HFF-Myc (cell line): ENCODE measurements at places on chromosomes 7 and 10.
A peak's percentile ranks its signal among the peaks of the same experiment; 100 is the strongest.

DNA sequence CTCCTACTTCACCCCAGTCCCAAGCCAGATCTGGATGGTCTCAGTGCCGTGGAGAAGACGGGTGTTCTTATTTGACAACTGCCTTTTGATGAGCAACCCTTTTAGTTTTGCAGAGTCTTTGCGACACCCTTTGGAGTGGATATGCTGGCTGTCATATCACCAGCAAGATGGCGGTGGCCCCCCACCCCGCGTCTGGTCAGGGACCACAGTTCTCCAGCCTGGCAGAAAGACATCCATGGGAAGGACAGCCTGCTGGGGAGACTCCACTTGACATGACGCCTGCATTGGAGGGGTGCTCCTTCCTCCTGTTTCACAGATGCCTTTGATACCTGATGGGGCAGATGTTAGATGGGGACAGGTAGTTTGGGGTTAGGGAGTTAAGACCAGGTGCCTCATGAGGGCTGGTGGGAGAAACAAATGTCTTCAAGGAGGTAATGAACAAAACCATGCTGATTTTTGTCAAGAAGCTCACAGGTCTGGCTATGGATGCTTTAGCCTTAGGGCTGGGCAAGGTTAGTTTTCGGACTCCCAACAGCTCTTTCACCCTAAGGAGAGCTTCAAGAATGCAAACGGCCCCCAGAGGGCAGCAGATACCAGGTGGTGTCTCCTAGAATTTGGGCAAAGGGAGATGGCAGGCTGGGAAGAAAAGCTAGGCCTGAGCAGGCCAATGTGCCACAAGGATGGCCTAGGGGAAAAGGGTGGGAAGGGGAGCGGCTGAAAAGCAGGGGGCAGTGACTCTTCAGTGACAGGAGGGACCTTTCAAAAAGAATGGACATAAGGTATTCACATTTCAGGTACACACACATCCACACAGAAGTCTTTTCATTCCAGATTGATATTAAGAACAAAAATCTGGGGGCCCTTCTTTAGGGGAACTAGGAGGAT, 95.2 kb downstream of the CLEC2L start:
- DNase-seq: no peak

- no peak for DNase-seq
These were observed 686 bp upstream of the MIOS start for GRCh38 chr7:7565746-7566650.

- DNase-seq: no peak
These were observed 2.3 kb upstream of the SLC29A3 start for GRCh38 chr10:71316786-71317160.

DNA sequence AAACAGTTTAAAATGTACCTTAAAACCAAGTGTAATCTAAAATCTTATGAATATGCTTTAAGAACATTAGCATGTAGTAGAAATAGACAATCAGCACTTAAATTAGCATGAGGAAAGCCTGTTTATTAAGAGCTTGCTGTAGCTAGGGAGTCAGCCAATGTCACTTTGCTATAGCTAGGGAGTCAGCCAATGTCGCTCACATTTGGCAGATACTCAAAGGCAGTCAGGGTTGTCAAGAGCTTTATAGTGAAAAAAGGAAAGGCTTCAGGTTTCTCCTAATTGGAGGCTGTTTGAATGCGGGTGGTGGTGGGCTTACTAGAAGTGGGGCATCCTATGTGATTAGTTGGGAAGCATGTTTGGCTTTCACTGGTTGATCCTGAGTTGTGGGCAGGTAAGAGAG, 226.2 kb upstream of the DGKB start:
- DNase-seq: no peak

GRCh38 chr7:132109769-132110168, 466.5 kb downstream of the PLXNA4 start:
- no peak for DNase-seq

GRCh38 chr7:151852486-151853396, 24.2 kb downstream of the PRKAG2 start:
- no peak for DNase-seq

- no peak for DNase-seq
These were observed 88.4 kb downstream of the DNAJB6 start for GRCh38 chr7:157425137-157425731.

DNA sequence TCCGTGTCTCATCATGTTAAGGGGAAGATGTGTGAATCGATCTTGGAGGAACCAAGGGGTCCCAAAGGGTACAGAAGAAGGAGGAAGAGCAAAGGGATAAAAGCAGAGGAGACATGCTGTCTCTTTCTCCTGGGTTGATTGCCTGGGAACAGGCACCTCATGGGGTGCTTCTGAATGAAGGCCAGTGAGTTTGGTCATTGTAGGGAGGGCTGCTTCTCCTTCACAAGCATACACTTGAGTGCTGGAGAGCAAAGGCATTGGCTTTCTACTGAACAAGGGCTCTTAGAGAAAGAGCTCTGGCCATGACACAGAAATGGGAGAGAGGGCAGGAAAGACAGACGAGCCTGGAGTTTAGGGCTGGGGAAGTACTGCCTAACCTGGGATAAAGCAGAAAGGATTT, 146.7 kb upstream of the NPY start:
- no peak for DNase-seq

DNA sequence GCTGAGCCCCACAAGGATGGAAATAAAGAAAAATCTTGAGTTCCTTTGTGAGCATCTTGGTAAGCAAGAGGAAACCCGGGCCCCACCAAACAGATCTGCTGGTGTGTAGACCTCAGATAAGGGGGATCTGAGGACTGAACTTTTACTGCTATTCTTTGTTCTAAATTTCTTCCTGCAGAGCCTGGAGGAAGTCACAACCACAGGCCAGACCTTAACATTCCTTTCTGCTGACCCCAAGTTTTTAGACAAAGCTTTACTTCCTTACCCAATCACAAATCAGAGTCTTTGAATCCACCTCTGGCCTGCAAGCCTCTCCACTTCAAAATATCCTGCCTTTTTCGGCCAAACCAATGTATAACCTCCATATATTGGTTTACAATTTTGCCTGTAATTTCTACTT, 352.6 kb upstream of the AUTS2 start:
- no peak for DNase-seq

GRCh38 chr7:51123322-51124019, 193.1 kb downstream of the COBL start:
- peak; percentile 38 for DNase-seq

- no peak for DNase-seq
These were observed 28.6 kb upstream of the NDST2 start for GRCh38 chr10:73840056-73840402.

DNA sequence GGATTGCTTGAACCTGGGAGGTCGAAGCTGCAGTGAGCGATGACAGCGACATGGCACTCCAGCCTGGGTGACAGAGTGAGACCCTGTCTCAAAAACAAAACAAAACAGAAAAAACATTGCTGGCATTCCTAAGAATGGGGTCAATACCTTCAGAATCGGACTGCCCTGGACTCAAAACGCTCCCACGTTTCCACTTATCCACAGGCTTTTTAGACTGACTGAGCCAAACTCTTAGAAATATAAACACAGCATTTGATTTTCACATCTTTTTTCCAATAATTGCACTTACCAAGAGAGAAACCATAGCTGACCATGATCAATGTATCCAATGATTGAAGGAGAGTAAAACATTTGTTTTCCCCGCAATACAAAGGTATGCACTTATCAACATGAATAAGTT, 59.5 kb upstream of the CUX1 start:
- no peak for DNase-seq

- DNase-seq: no peak
These were observed 75.4 kb upstream of the SVIL start for GRCh38 chr10:29710128-29710527.

DNA sequence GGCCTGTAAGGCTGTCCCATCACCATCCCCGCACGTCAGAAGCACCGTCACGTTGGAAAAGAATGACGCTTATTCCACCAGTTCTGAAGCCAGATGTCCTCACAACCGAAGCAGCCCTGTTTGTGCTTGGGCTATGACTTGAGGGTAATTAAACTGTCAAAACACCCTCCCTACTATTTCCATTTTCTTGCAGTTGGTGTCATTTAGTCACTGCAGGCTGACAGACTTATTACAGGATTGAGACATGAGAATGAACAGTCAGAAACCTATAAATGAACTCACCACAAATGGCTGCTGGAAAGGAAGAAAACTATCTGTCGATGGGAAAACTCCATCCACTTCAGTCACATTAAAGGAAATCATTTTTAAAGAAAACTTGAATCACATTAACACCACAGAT, 85.3 kb downstream of the VOPP1 start:
- DNase-seq: no peak

- no peak for DNase-seq
These were observed 206.3 kb downstream of the TPK1 start for GRCh38 chr7:144629598-144629997.

GRCh38 chr10:8405596-8405995, 351.1 kb downstream of the GATA3 start:
- no peak for DNase-seq

GRCh38 chr7:28018020-28018419, 162.6 kb downstream of the JAZF1 start:
- no peak for DNase-seq

- no peak for DNase-seq
These were observed 1.2 kb upstream of the SP8 start for GRCh38 chr7:20787660-20788419.

DNA sequence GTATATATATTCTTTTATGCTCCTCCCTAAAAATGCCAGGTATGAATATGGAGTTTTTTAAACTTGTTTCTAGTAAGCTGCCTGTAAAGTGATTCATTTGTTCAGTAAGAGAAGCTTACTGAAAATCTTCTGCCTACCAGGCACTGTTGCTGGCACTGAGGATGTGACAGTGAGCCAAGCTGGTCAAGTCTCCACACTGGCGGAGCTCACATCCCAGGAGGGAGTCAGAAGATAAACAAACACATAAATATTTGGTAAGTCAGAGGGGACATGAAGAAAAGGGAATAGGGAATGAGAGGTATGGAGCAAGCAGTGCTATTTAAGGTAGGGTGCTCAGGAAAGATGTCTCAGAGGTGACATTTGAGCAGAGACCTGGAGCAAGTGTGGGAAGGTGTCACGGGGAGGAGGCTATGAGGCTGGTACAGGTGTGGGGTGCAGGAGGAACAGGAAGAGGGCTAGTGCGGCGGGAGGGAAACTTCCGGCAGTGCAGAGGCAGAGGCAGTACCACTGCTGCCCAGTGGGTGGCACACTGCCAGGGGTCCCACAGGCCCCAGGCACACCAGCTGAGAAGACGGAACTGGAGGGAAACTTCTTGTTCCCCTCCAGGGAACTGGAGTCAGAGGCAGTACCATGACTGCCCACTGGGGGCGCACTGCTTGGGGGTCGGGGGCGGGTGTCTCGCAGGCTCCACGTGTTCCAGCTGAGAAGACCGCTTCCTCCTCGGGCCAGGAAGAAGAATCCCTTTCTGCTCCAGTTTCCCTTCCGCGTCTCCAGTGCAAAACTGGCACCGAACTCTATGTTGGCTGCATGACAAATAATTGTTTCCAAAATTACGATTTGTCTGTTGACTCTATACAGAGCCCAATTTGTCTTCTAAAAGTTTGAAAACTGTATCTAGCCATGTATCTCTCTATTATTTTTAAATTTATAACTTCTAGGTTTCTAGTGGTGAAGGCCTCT, 161.0 kb downstream of the TEX36 start:
- no peak for DNase-seq
